ENCODE measurements at places on chromosomes 1 and 21.

GRCh38 chr1:158814970-158815369 is 16.2 kb upstream of the MNDA start:
- H3K27me3 ChIP-seq, result no peaks in the 10 kb centered on the region
- H3K4me3 ChIP-seq, result no peak overlapping the region
- H3K36me3 ChIP-seq, result no peaks in the 10 kb centered on the region
- no peak for DNase-seq
- peaks cover 7% of the 10 kb centered on the region for H3K4me1 ChIP-seq
- H3K27ac ChIP-seq, result no peak overlapping the region

- DNase-seq, result no peak
- no peak overlapping the region for H3K27ac ChIP-seq
Measured at GRCh38 chr1:208269338-208269666, 25.1 kb upstream of the PLXNA2 start.

DNA sequence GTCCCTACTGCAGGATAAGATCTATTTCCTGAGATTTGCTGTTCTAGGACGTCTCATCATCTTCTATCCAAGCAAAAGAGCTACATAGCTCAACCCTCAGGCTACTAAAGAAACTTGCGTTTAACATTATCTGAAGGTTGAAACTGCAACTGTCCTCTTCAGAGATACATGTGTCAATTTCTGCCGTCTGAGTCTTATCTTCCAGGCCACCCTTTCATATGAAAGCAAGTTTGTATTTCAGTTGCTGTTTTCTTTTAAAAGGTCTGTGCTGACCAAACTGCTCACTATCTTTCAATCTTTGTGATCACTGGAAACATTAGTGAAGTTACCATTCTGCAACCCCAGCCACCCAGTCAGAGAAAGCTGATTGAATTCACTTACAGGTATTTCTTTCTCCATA is 108.6 kb upstream of the RAB3GAP2 start:
- DNase-seq, result no peak
- H3K4me1 ChIP-seq, result no peaks in the 10 kb centered on the region
- H3K4me3 ChIP-seq, result no peak overlapping the region
- H3K27ac ChIP-seq, result no peak overlapping the region

DNA sequence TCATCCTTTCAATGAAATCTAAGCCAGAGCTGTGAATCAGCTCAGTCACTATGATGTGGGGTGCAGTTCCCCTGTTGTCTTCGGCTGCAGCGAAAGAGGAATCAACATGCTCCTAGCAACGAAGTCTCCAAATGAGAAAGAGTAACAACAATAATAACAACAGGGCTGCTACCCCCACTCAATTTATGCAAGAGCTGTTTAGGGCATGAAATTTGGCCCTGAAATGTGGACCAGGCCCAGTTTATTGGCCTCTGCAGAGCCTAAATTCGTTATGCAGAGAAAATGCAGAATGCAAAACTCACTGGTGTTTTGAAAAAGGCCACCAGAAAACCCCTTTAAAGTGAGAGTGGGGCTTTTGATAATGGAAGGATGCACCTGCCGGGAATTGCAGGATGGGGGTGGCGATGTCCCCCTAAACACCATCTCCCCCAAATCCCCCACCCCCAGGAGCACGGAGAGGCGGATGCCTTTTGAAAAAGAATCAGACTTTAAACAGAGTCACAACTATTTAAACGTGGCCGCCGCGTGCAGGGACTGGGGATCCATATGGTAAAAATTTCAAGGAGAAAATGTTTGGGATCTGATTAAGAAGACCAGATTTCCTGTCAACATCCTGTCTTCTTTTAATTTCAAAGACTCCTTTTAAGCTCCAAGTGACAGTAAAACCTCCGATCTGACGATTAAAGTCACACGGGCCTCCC is 1.9 kb downstream of the RUNX3 start:
- peak overlapping the region; percentile 83 for H3K4me3 ChIP-seq
- peaks cover 38% of the 10 kb centered on the region for H3K36me3 ChIP-seq
- peak overlapping the region; percentile 95 for H3K27ac ChIP-seq
- no peaks in the 10 kb centered on the region for H3K27me3 ChIP-seq

GRCh38 chr1:85991261-85991660 is 165.3 kb downstream of the COL24A1 start:
- DNase-seq, result no peak
- no peaks in the 10 kb centered on the region for H3K36me3 ChIP-seq
- no peak overlapping the region for H3K4me3 ChIP-seq
- no peaks in the 10 kb centered on the region for H3K4me1 ChIP-seq
- no peaks in the 10 kb centered on the region for H3K27me3 ChIP-seq

DNA sequence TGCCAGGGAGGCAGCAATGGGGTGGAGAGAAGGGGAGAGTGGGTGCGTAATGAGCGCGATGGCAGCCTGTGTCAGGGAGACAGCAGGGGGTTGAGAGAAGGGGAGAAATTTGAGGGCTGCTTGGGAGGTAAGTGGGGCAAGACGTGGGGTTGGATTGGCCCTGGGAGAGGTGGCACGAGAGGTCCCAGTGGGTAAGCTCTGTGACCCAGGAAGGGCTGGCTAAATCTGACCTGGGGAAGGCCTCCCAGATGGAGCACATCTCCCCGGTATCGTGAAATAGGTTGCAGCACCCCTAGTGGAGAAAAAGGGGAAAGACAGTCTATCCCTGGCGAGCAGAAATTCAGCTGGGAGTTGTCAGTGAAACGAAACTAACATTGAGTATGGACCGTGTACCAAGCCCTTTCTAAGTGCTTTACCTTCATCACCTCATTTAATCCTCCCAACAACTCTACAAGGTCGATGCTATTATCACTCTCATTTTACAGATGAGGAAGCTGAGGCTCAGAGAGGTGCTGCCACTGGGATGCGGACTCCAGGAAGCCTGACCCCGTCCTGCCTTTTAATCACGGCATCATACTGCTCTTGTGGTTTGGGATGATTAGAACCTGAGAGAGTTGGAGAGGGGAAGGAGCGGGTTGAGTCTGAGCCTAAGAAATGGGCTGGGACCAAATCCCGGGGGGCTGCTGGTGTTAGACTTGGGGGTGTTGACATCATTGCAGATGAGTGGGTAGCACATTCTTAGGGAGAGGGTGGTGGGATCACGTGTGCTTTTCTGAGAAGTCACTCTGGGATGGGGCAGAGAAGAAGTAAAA is 56.6 kb upstream of the RPL11 start:
- no peaks in the 10 kb centered on the region for H3K27me3 ChIP-seq
- peak overlapping the region; percentile 32 for H3K27ac ChIP-seq
- H3K4me3 ChIP-seq, result peak overlapping the region; percentile 48

DNA sequence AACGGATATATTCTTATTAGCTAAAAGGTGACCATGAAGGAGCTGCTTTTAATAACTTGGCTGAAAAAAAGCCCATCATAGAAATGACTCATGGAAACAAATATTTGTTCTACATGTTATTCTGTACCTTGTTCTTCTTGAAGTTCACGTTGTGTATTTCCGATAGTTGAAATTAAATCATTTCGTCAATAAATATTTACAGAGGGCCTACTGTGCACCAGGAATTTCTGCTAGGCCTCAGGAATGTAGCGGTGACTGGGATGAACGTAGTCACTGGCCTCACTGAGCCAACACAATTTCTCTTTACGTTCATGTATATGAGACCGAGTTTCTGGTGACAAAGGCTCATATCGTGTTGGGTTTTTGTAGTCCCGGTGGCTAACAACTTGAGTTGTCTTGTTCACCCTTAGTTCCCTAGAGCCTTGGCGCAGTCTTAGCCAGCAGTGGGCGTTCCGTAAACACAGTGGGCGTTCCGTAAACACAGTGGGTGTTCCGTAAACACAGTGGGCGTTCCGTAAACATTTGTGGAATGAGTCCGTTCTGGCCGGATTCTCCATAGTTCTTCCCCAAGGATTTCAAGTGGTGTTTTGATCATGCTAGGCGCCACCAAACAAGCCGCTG is 53.2 kb upstream of the VAMP3 start:
- DNase-seq, result no peak
- H3K4me3 ChIP-seq, result no peak overlapping the region
- H3K27ac ChIP-seq, result no peak overlapping the region
- no peaks in the 10 kb centered on the region for H3K4me1 ChIP-seq
- H3K27me3 ChIP-seq, result peaks cover 8% of the 10 kb centered on the region

DNA sequence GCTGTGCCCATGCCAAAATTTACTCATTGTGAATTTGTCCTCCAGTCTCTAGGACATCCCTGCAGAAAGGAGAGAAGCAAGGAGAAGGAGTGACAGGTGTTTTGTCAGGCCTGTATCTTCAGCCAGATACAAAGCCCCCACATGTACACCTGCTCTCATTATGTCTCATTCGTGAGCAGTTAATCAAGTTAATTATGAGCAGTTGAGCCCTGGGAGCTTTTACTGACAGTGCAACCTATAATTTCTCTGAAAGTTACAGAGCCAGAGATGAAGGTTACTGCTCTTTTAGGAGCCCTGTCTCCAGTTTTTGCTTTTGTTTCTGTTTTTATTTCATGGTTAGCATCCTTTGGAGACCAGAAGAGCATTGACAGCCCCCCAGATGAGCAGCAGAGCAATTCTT is 5.0 kb upstream of the ILDR2 start:
- no peak for DNase-seq
- no peak overlapping the region for H3K4me3 ChIP-seq
- H3K4me1 ChIP-seq, result no peaks in the 10 kb centered on the region
- no peaks in the 10 kb centered on the region for H3K27me3 ChIP-seq

GRCh38 chr21:31254131-31254530 is 89.9 kb downstream of the TIAM1 start:
- no peaks in the 10 kb centered on the region for H3K4me1 ChIP-seq
- no peaks in the 10 kb centered on the region for H3K36me3 ChIP-seq
- H3K4me3 ChIP-seq, result no peak overlapping the region
- H3K27me3 ChIP-seq, result no peaks in the 10 kb centered on the region
- H3K27ac ChIP-seq, result no peak overlapping the region
- no peak for DNase-seq

DNA sequence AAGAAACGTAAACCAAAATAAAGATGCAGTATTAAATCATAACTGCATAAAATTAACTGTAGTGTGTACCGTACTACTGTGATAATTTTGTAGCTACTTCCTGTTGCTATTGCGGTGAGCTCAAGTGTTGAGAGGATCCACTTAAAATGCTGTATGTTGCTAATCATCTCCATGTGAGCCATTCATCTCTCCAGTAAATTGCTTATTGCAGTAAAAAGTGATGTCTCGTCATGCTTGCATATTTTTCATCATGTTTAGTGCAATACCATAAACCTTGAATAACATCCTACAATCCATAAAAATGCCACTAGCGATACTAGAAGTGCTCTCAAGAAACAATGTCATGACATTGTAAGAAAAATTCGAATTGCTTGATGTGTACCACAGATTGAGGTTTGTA is 66.3 kb downstream of the RAVER2 start:
- H3K27ac ChIP-seq, result no peak overlapping the region
- H3K4me1 ChIP-seq, result no peaks in the 10 kb centered on the region
- no peak overlapping the region for H3K4me3 ChIP-seq
- no peak for DNase-seq

GRCh38 chr1:234430691-234431090 is 48.3 kb downstream of the TARBP1 start:
- H3K4me3 ChIP-seq, result no peak overlapping the region
- H3K36me3 ChIP-seq, result peaks cover 56% of the 10 kb centered on the region
- H3K27ac ChIP-seq, result no peak overlapping the region
- no peaks in the 10 kb centered on the region for H3K4me1 ChIP-seq
- no peaks in the 10 kb centered on the region for H3K27me3 ChIP-seq
- no peak for DNase-seq

DNA sequence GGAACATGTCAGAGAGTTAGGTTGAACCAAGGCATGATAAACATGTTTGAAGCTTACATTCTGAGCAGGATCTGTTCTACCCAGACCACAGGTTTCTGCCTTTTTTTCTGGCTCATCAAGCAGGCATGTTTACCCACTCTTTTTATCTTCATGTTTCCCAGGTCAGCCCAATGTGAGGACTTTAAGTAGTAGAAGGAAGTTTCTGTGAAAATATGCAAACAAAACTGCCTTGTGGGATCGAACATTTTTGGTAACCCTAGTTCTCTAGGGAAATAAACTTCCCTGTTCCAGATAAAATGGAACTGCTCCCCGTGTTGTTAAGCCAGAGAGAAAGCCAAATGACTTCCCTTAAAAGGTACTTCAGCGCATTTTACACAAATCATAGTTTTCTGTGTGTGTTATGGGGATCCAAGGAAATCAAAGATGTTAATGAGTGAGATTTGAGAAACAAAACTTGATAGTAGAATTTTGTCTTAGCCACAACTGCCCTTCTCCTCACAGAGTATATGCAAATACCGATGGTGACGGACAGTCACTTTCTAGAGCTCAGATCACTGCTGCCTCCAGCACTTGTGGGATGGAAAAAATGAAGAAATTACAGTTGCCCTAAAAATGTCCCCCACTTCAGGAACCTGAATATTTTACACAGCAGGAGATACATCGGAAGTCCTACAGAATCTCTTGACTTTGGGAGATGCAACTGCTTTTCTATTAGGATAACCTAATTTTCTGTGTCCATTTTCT is 765 bp upstream of the HIPK1 start:
- no peaks in the 10 kb centered on the region for H3K36me3 ChIP-seq
- H3K27ac ChIP-seq, result peak overlapping the region; percentile 95
- peak overlapping the region; percentile 96 for H3K4me3 ChIP-seq
- no peak for DNase-seq
- no peaks in the 10 kb centered on the region for H3K27me3 ChIP-seq

DNA sequence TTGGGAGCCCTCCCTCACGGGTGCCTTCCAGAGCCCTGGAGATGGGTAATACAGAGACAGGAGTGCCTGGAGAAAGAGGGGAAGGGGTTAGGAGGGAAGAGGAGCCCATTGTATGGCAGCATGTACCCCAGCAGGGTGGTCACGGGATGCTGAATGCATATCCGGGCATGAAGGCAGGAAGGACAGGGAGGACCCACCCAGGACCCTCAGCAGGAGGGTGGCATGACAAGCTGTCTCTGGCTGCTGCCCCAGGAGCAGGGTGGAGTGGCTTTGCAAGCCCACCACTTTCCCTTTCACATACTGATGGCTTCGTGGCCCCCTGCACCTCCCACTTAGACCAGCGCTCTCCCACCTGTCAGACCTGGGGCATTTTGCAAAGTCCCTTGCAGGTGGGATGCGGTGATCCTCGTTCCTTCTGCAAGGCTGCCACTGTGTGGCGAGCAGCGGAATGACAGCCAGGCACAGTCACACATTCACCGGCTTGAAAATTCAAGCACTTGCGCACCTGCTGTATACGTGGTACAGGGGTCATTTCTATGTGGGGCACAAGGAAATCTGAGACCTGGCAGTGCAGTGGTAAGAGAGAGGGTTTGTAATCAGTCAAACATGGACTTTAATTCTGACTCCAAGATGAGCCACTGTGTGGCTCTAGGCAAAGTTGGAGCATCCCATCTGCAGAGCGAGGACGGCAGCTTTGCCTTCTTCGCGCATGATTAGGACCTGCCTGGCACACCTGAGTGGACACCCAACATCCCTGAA is 53.2 kb upstream of the TMEM51 start:
- H3K27me3 ChIP-seq, result peaks cover 25% of the 10 kb centered on the region
- no peak for DNase-seq
- H3K27ac ChIP-seq, result no peak overlapping the region
- H3K4me3 ChIP-seq, result no peak overlapping the region
- no peaks in the 10 kb centered on the region for H3K36me3 ChIP-seq

All from CD4-positive, alpha-beta T cell (primary cell).